ENCODE measurements at places on chromosomes 7 and 10. TPM values are rescaled to one million over a fixed set of nuclear protein-coding genes. Genes with fewer than 3 reads are reported as not detected.

The PDZD7 gene
- 0.22 TPM for total RNA-seq

DNA sequence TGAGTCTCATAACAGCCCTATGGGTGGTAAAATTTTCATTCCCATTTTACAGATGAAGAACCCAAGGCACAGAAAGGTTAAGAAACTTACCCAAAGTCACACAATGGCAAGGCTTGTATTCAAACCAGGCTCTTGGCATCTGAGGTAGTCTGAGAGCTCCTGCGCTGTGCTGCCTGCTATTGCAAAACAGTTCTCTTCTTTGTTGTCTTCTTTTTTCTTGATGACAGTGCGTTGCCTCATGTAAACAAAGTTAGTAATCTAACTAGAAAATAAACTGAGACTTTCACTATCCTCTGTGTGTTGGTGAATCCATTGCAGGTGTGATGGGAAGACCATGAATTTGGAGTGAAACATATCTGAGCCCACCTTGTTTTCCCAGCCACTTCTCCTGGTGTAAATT is 240.8 kb downstream of the PTEN start:
- no peak for DNase-seq

GRCh38 chr7:142583446-142583845 is 165.8 kb upstream of the PRSS1 start:
- no peak for DNase-seq

- DNase-seq = no peak
These were observed 173.6 kb upstream of the IMMP2L start for GRCh38 chr7:111735661-111736551.

DNA sequence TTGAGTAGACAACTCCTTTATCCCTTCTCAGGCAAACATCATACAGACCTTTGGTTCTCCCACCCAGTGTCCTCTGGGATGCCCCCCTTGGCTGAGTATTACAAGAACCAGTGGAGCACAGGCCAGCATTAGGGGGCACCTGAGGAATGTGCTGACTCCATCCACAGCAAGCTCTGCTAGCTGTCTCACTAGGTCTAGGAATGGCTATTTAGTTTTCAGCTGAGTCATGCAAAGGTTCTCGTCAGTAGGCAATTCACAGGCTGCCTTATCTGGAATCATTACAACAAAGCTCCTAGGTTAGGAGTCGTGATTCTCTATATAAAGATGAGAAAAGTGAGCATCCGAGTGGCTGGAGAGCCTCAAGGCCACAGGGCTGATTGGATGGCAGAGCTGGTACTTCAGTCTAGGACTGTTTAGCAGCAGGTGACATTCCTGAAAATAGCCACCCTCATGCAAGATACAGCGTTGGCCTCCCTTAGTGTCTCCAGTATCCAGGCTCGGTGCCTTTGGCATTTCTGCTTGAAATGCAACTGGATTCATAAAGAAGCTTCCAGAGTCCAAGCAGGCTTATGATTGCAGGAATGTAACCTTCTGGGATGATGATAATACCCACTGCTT is 75.8 kb downstream of the CDCA7L start:
- no peak for DNase-seq
